Suppressor macrophage (primary cell): ENCODE measurements at places on chromosomes 12 and 14.

- DNase-seq: no peak
These were observed 1.6 kb downstream of the TMEM229B start for GRCh38 chr14:67486890-67487289.

GRCh38 chr14:95047754-95048153, 109.6 kb downstream of the DICER1 start:
- DNase-seq: no peak

DNA sequence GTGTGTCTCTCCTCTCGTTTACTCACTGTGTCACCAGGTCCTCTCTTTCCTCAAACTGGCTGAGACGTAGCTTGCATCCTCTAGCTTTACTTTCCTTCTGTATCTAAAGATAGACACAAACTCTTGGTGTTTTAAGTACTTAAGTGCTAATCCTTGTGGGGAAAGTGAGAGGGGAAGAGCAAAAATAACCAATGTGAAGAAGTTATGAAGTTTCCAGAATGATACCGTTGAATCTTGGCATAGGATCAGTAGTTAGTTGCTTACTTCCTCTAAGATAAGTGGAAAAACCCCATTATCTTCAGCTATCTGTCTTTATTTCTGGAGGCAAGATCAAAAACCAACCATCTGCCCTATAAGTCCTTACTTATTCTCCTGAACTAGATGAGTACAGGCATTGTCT, 10.6 kb downstream of the FAR2 start:
- no peak for DNase-seq

- DNase-seq: no peak
These were observed 232.2 kb downstream of the C12orf50 start for GRCh38 chr12:87796961-87797516.

GRCh38 chr12:75452675-75453330, 27.8 kb upstream of the GLIPR1 start:
- no peak for DNase-seq

DNA sequence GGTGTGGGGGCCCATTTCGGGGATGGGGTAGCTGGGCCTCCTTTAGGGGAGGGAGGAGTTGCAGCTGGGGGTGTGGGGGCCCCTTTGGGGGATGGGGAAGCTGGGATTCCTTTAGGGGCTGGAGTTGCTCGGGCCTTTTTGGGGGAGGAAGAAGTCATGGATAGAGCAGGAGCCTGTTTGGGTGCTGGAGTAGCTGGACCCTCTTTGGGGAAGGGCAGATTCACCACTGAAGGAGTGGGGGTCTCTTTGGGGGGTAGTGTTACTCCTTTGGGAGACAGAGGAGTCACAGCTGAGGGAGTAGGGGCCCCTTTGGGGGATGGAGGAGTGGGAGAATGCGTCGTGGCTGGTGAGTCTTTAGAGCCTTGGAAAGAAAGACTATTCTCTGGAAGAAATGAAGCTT, 6.5 kb downstream of the NACA start:
- no peak for DNase-seq

GRCh38 chr14:94638961-94639817, 27.0 kb downstream of the SERPINA3 start:
- no peak for DNase-seq

GRCh38 chr12:102896067-102896466, 21.0 kb downstream of the PAH start:
- no peak for DNase-seq

- DNase-seq: no peak
These were observed 14.5 kb downstream of the FOXG1 start for GRCh38 chr14:28780843-28781820.

DNA sequence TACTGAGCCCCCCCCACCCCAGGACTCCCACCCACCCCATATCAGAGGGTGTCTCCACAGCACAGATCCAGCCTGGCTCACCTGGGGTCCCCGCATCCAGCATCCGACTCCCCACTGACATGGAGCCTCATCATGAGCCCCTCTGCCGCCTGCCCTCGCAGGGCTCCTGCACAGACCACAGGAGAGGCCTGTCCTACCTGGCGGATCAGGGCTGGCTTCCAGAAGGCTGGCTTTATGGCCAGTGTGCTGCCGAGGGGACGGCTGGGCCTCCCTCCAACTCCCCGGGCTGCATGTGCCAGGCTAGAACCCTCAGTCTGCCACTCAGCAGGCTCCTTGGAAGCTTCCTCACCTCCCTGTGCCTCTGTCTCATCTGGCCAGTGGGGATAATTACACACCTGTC, 119.0 kb downstream of the RFLNA start:
- no peak for DNase-seq

GRCh38 chr14:61269321-61270083, 11.6 kb downstream of the TMEM30B start:
- peak; percentile 71 for DNase-seq

GRCh38 chr14:58663494-58664111, 25.8 kb downstream of the DACT1 start:
- DNase-seq: no peak
